Epithelial cell of proximal tubule (primary cell): ENCODE measurements at places on chromosomes 5 and 9.

DNA sequence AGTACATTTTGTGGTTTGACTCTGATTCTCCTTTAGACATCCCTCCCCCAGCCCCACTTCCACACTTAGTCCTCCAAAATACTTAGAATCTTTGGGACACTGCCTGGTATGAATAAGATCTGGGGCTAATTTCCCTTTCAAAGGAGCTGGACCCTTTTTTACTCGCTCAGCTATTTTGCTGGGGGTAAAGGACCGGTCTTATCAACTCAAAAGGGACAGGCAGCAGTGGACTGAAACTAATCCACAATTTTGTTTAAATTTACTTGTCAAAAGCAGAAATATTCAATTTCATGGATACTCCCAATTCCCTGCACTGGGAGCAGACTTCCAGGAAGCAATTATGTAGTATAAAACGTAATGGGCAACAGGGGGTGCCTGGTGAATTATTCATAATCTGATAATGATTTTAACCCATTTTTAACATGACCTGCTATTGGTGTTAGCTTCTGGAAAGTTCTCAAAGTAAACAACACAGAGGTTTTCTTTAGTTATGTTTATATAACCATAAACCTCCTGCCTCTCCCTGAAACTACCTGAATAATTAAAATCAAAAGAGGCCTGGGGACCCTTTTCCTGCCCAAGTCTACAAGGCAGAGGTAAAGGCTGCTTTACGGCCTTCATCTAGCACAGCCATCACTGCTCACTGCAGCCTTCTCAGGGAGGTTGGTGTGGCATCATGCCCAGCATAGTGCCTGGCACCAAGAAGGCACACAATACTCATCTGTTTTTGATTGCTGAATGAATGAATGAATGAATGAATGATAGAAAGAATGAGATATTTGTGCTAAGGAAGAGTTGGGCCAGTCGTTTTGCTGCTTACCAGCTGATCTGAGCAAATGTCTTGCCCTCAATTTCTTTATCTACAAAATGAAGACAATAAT is 44.2 kb upstream of the GNPDA1 start:
- no peak for DNase-seq

- no peak for DNase-seq
These were observed 9.2 kb downstream of the ZFR start for GRCh38 chr5:32435383-32435782.

GRCh38 chr9:29348999-29349398 is 1775.7 kb upstream of the C9orf72 start:
- DNase-seq: no peak

DNA sequence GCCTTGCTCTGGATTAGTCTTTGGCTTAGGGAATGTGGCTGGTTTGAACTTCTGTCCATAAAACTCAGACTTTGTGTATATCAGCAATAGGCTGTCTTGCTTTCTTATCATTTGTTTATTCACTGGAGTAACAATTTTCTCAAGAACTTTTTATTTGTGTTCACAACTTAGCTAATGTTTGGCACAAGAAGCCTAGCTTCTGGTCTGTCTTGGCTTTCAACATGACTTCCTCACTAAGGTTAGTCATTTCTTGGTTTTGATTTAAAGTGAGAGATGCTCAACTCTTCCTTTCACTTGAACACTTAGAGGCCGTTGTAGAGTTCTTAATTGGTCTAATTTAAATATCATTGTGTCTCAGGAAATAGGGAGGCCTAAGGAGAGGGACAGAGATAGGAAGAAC is 4.9 kb downstream of the FBXO38 start:
- no peak for DNase-seq

DNA sequence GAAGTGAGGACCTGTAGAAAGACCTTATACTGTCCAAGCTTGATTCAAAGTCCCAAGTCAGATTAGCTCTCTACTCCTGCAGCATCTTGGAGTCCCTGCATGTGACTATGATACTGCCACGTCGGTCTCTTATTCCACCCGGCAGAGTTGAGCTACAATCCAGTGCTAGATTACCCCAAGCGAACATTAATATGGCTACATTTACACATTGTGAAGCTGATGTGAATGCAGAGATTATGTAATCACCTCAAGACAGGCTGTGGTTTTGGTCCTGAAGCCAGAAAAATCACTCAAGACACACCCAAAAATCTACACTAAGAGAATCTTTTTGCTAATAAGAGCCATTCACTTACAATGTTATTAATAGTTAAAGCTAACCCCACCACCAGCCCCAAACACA is 116.7 kb downstream of the GNA14 start:
- no peak for DNase-seq

DNA sequence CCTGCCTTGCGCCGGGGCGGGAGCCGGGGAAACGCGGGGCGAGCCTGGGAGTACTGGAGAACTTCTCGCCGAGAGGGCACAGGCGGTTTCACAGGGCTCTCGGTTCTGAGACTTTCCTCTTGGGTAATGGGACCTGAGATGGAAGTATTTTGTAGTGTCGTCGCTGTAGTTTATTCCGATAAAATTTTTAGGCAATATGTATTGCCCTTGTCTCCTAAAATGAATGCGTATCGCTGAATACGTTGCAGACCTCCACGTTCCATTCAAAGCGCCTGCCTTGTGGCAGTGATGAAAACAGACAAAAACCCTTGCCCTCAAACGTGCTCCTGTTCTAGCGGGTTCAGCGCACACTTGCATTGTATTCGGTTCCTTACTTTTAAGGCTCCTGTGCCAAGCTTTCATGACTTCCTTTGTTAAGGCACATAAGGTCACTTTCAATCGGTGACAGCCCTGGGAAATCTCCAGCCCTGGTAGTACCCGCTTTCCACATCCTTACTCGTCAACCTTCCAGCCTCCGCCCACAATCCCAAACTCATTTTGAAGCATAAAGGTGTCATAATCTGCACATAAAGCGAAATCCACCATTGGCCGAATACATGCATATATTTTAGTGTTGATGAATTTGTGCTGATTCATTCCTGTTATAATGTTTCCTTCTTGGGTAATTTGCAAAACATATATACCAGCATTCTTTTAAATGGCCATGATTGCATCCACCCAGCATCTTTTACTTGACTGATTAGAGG is 694 bp downstream of the RMI1 start:
- DNase-seq: no peak
